Right renal pelvis (tissue), 4 donors: ENCODE measurements at places on chromosomes 11 and 22. TPM values are rescaled to one million over a fixed set of nuclear protein-coding genes. Genes with fewer than 3 reads are reported as not detected.

BCL2L13 gene
- 50.3 TPM for polyA plus RNA-seq

LRFN4 gene
- polyA plus RNA-seq: 17.8 TPM

PLAAT5 gene
- polyA plus RNA-seq: 0.69 TPM

MRGPRX3 gene
- polyA plus RNA-seq: 0.04 TPM

RPUSD4 gene
- 29.8 TPM for polyA plus RNA-seq
